ENCODE measurements at places on chromosomes 11 and 22. TPM values are rescaled to one million over a fixed set of nuclear protein-coding genes. Genes with fewer than 3 reads are reported as not detected.

DNA sequence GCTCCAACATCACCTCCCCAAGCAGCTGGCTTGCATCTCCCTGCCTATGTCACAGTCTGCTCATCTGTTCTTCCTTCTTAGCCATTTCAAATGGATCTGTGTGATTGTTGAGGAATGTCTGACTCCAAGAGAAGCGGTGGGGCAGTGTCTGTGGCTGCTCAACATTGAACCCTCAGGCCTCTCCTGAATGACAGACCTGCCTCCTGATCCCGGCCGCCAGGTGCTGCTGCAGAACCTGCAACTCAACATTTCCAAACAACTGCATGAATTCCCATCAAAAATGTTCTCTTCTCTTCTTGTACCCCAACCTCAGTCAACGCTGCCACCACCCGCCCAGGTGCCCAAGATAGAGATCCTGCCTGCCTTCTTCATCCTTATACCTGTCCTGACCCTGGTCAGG, 132.5 kb downstream of the FBXO7 start:
- no peak for DNase-seq

DNA sequence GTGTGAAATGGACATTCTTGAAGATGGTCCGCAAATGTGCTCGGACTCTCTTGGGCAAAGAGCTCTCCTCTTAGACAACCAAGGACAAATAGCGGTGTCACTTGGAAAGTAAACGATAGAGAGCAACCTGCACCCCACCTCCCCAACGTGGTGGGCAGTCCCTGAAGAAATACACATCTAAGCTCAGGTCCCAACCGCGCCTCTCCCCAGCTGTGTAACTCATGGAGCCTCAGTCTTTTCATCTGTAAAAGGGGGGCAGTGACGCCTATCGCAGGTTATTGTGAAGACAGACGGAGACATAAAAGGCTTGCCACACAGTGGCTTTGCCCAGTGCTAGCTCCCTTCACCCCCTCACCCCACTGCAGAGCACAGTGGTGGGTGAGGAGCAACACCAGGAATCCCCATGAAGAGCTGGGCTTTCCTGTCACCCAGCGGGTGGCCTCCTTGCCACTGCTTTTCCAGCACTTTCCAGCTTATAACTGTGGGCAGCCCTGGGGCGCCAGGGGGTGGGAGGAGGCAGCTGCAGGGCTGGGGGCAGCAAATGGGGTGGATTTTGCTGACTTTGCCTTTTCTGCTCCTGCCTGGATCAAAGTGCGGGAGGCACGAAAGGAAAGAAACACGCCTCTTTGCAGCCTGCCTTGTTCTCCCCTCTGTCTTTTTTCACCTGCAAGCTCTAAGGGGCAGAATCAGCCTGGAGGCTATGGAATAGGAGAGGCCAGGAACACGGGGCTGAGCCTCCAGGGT, 73.7 kb upstream of the TSPAN18 start:
- peak; percentile 56 for DNase-seq

GRCh38 chr11:31443802-31444201, 65.6 kb downstream of the IMMP1L start:
- no peak for DNase-seq

DNA sequence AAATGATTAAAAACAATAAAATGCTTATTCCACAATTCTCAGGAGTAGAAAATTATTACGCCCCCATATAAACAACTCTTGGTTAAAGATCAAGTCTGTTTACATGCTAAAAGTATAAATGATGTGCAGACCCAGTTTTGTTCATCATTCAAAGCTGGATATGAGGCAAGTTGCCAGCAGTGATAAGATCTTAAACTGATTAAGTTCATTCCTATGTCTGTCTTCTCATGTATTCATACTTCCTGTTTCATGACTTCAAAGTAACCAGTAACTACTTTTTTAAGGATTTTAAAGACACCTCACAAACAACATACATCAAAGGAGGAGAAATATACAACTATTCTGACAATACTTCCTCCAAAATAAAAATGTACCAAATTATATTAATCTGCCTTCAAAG, 55.0 kb upstream of the ARHGAP32 start:
- DNase-seq: no peak

MEI1 gene
- total RNA-seq: 0.71 TPM

DNA sequence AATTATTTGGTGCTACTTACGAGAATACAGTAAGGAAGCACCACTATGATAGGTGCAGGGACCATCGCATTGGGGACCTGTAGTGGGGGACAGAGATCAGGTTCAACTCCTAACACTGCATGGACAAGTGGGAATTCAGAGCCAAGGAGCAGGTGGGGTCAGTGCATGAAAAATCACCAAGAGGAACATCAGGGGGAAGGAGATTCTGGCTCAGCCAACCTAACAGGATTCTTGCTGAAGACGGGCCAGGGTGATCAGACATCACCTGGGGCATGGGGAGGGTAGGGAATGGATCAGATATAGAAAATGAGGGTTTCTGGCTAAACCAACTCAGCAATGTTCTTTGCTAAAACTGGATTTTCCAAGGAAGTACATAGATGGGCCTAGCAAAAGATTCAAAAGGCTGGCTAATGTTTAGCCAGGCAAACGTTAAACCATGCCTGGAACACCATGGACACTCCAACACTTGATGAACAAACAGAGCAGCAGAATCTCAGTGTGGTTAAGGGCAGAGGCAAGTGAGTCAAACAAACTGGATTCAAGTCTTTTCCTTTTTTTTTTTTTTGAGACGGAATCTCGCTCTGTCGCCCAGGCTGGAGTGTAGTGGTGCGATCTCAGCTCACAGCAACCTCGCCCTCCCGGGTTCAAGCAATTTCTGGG, 70.0 kb downstream of the MICAL3 start:
- DNase-seq: no peak

GRCh38 chr11:72377596-72377995, 56.7 kb downstream of the CLPB start:
- DNase-seq: no peak

FGF4 gene
- total RNA-seq: not detected

DNA sequence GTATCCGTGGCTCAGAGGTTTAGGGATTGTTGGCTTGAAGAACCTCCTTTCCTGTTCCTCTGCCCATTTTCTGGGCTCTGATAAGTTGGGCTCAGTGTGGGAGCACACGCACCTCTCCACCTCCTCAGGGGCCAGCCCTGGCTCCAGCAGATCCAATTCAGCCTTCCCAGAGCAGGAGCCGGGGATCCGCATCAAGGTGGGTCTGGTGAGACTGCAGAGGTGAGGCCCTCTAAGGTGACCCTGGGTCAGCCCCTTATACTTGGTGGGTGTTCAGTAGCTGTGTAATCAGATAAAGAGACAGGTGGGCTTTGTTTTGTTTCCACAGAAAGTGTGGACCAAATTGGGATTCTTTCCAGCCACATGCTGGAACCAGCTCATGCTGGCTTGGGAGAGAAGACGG, 1466.0 kb downstream of the TBC1D22A start:
- DNase-seq: peak; percentile 11

DNA sequence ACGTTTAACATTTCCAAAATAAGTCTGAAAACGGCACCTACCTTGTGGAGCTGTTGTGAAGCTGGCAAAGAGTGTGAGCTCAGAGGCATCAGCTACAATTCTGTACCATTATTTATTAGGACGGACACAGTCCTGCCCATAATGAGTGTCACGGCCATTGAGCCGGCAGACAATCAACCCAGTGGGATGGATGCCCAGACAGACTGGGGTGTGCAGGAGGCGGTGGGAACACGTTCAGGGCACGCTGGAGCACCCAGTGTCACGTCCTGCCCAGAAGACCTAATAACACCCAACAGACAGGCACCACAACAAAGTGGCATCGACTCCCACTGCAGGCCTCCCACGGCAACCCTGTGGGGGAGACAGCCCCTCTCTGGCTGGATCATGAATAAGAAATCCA, 34.5 kb downstream of the TPST2 start:
- DNase-seq: no peak

GRCh38 chr22:17802411-17802810, 28.1 kb upstream of the BID start:
- DNase-seq: no peak

GRCh38 chr11:117807482-117808327, 10.7 kb upstream of the DSCAML1 start:
- DNase-seq: peak; percentile 91

- no peak for DNase-seq
Observed at GRCh38 chr11:68040957-68041591, 2.2 kb downstream of the TCIRG1 start.

OR11H1 gene
- total RNA-seq: not detected

DNA sequence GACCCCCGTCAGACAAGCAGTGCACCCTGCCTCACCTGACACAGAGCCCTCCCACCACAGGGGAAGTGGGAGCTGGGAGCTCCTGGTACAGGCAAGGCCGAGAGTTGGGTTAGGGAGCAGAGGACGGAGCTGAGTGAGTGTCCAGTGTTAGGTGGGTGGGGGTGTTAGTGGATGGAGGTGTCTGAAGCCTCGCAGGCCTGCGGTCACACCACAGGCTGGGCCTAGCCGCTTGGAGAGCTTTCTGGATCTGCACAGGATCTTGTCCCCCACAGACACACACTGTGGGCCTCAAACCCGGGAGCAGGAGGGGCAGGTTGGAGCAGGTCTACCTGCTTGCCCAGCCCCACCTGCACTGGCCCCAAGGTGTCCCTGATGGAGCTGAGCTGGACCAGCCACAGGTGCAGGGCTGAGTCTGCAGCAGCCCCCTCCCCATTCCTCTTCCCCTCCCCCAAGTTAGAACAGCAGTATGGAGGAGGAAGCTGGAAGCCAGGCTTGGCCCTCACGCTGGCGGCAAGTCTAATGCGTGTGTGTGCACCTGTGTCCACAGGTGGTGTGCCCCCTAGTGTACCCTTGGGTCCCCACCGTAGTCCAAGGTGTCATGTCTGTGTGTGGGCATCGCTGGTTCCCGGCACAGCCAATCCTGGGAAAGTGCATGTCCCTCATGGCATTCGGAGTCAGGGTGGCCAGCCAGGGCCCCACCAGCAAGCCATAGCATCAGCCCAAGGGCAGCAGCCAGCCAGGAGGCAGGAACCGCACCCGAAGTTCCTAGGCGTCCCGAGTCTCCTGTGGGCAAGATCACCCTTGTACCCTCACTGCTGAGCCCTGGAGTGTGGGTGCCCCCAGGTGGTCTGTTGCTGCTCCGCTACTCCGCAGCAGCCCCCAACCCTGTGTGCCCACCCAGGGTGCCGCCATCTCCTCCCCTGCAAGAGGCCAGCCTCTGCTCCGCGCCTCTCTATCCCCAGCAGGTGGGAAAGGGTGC, 2.0 kb upstream of the GATD1 start:
- no peak for DNase-seq

DDX6 gene
- total RNA-seq: 124 TPM

GRCh38 chr22:39967996-39968972, 8.1 kb downstream of the TMA7B start:
- peak; percentile 59 for DNase-seq

PES1 gene
- total RNA-seq: 13.2 TPM
